ENCODE measurements at places on chromosomes 6 and 20. TPM values are rescaled to one million over a fixed set of nuclear protein-coding genes. Genes with fewer than 3 reads are reported as not detected.

The PTCRA gene
- not detected for total RNA-seq

The DAAM2 gene
- 2.9 TPM for total RNA-seq

The NKAIN4 gene
- 6.9 TPM for total RNA-seq

The BPIFB2 gene
- not detected for total RNA-seq

The CASS4 gene
- not detected for total RNA-seq

DNA sequence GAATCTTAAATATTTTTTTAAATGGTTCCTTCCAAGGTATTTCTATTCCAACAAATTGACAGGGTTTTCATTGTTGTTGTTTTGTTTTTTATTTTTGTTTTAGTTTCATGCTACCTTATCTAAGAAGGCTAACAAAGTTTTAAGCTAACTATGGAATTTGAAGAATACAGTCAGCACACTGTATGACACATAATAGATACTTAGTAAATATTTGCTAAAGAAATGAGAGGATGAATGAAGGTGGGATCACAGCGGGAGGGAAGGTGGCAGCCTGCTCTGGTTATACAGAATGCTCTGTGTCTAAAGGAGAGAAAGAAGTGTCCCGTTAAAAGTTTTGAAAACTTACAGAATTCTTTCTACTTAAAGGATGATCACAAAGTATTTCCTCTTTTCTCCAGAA is 43.7 kb upstream of the DST start:
- no peak for DNase-seq

- DNase-seq = no peak
Measured at GRCh38 chr20:62359043-62359490, 8.0 kb downstream of the LAMA5 start.
